ENCODE measurements at places on chromosomes 2 and 18. TPM values are rescaled to one million over a fixed set of nuclear protein-coding genes. Genes with fewer than 3 reads are reported as not detected.

Gene OTOS
- total RNA-seq, result not detected

Gene WNT10A
- 0.10 TPM for total RNA-seq

Gene IL36A
- not detected for total RNA-seq

Gene CTIF
- total RNA-seq, result 2.7 TPM

Gene DLGAP1
- 0.10 TPM for total RNA-seq

Gene IL18RAP
- total RNA-seq, result 3.8 TPM

Gene SULT1C2
- not detected for total RNA-seq

Gene CFAP65
- not detected for total RNA-seq

Gene SCTR
- total RNA-seq, result not detected

Gene DSG4
- not detected for total RNA-seq

DNA sequence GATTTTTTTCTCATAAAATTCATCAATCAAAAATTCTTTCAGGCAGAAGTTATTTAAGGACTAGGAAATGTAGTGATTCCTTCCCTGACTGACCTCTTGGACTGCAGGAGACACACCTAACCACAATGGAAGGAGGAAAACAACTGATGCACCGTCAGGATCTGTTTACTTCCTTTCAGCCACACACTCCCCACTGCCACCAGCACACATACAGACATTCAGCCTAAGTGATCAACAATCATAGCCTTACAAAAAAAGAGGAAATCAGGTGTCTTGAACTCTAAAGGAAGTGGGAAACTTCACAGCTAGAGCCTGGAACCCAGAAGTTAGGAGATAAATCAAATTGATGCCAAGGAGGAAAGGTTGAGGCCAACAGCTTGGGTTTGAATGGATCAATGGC, 213.5 kb upstream of the ACVR2A start:
- DNase-seq, result no peak
- peak overlapping the region; percentile 77 for H3K27ac ChIP-seq
- H3K4me3 ChIP-seq, result no peak overlapping the region
- H3K4me1 ChIP-seq, result peaks cover 39% of the 10 kb centered on the region
- no peaks in the 10 kb centered on the region for H3K27me3 ChIP-seq

DNA sequence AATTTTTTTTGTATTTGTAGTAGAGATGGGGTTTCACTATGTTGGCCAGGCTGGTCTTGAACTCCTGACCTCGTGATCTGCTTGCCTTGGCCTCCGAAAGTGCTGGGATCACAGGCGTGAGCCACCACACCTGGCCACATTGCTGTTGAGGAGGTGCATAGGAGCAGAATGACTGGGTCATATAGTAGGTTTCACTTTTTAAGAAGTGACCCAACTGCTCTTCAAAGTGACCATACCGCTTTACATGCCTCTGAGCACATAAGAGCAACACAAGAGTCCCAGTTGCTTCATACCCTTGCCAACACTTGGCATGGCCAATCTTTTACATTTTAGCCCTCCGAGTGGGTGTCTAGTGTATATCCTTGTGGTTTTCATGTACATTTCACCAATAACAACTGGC, 28.9 kb downstream of the RRM2 start:
- H3K4me1 ChIP-seq, result peaks cover 24% of the 10 kb centered on the region
- H3K27ac ChIP-seq, result peak overlapping the region; percentile 67
- no peaks in the 10 kb centered on the region for H3K27me3 ChIP-seq
- DNase-seq, result no peak
- H3K36me3 ChIP-seq, result peaks cover 54% of the 10 kb centered on the region

GRCh38 chr2:173033084-173033483, 42.6 kb upstream of the MAP3K20 start:
- no peaks in the 10 kb centered on the region for H3K36me3 ChIP-seq
- H3K27me3 ChIP-seq, result peaks cover 12% of the 10 kb centered on the region
- no peak for DNase-seq

DNA sequence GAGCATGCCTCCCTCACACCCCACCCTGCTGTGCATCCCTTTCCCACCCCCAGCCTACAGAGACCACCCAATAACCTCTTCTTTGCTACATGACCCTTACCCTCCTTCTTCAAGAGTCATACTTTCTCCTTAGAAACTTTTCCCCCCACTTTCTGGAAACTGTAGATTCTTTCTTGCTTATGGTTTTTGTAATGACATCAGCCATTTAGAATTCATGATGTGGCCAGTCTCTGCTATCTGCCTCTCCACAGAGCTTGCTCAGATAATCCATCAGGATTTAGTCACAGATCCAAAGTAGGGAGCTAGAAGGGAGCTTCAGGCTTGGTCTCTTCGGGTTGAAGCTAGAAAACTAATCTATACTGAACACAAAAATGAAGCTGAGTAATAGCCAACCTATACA, 36.5 kb downstream of the GALM start:
- H3K36me3 ChIP-seq, result peaks cover 41% of the 10 kb centered on the region
- H3K4me1 ChIP-seq, result peaks cover 54% of the 10 kb centered on the region
- H3K27me3 ChIP-seq, result no peaks in the 10 kb centered on the region
- no peak overlapping the region for H3K4me3 ChIP-seq

DNA sequence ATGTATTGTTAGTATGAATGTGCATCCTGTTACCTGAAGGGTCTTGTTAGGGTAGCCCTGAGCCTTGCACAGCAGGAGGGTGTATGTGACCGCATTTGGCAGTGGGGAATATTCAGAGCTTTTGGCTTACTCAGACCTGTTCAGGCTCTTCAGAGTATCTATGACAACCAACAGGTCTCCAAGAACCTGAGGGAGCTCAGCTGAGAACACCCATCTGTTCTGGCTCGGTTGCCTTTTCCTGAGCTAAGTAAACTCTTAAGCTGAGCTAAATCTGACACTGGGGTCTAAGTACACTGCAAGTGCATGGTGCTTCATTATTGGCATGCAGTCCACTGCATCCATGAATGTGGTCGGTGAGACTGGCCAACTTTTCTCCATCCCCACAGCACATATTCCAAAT, 92.4 kb upstream of the CHST9 start:
- no peaks in the 10 kb centered on the region for H3K27me3 ChIP-seq
- no peaks in the 10 kb centered on the region for H3K4me1 ChIP-seq
- H3K36me3 ChIP-seq, result no peaks in the 10 kb centered on the region

GRCh38 chr2:212145121-212145520, 393.5 kb downstream of the ERBB4 start:
- no peak overlapping the region for H3K4me3 ChIP-seq
- H3K36me3 ChIP-seq, result no peaks in the 10 kb centered on the region
- H3K27me3 ChIP-seq, result no peaks in the 10 kb centered on the region
- no peaks in the 10 kb centered on the region for H3K4me1 ChIP-seq

- no peak for DNase-seq
- no peak overlapping the region for H3K27ac ChIP-seq
- H3K4me3 ChIP-seq, result no peak overlapping the region
- H3K36me3 ChIP-seq, result no peaks in the 10 kb centered on the region
Measured at GRCh38 chr2:171902840-171903420, 8.9 kb upstream of the SLC25A12 start.

DNA sequence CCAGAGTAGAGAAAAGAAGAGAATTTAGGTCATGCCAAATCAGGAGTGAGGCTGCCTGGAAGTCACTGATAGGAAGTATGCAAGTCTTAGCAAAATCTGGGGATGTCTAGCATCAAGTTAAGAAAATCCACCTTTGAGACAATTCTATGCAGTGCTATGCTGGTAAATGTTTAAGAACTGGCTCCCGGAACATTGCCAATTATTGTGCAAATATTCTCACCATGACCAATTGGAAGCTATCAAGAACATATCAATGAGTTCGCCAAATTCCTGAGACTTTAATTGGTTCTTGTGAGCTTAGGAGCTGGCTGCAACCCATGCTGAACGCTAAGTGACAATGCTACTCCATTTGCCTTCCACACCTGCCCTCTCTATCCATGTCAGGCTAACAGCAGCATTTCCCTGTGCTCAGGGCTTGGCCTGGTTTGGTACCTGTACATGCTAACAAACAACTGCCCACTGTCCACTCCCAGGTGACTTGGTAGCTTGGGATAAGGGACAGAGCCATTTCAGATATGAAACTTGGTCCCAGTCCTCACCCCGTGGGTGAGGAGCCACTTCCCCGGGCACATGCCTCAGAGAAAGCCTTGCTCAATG, 172.9 kb upstream of the KLHL29 start:
- DNase-seq, result no peak
- H3K27ac ChIP-seq, result no peak overlapping the region
- H3K36me3 ChIP-seq, result no peaks in the 10 kb centered on the region
- H3K4me1 ChIP-seq, result no peaks in the 10 kb centered on the region

DNA sequence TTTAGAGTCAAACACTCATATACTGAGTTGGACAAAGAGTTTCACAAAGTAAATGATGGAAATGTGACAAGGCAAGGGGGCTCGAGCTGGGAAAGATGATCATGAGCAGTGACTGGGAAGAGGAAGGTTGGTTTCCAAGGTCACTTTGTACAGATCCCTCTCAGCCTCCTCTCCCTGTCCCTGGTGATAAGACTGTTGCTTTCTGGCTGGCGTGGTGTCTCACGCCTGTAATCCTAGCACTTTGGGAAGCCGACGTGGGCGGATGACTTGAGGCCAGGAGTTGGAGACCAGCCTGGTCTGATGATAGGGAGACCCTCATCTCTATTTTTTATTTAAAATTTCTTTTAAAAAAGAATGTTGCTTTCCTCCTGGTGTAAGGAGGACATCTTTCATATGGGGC, 86.6 kb upstream of the STPG4 start:
- no peak overlapping the region for H3K4me3 ChIP-seq
- H3K27me3 ChIP-seq, result peaks cover 11% of the 10 kb centered on the region
- H3K36me3 ChIP-seq, result no peaks in the 10 kb centered on the region
- no peak for DNase-seq

- no peak overlapping the region for H3K27ac ChIP-seq
- no peaks in the 10 kb centered on the region for H3K36me3 ChIP-seq
- H3K4me1 ChIP-seq, result no peaks in the 10 kb centered on the region
- H3K27me3 ChIP-seq, result no peaks in the 10 kb centered on the region
- no peak overlapping the region for H3K4me3 ChIP-seq
Measured at GRCh38 chr2:76599732-76600368, 889.1 kb upstream of the GCFC2 start.

DNA sequence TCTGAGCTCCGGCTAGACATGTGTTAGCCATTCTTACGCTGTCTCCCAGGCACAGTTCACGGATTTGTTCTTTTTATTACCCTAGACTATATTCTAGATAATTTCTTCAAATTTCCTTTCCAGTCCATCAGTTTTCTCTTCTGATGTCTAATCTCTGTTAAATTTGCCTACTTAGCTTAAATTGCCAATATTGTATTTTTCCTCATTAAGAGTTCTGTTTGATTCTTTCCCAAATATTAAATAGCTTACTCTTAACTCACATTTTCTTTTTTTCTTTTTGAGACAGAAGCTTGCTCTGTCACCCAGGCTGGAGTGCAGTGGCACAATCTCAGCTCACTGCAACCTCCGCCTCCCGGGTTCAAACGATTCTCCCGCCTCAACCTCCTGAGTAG, 21.2 kb downstream of the CROCC2 start:
- DNase-seq, result no peak
- H3K36me3 ChIP-seq, result no peaks in the 10 kb centered on the region

- H3K36me3 ChIP-seq, result no peaks in the 10 kb centered on the region
- H3K27ac ChIP-seq, result no peak overlapping the region
- no peak overlapping the region for H3K4me3 ChIP-seq
- peaks cover under 1% of the 10 kb centered on the region for H3K27me3 ChIP-seq
Measured at GRCh38 chr2:145058457-145058856, 538.5 kb upstream of the ZEB2 start.

- no peak overlapping the region for H3K4me3 ChIP-seq
- no peak overlapping the region for H3K27ac ChIP-seq
- H3K27me3 ChIP-seq, result no peaks in the 10 kb centered on the region
- H3K4me1 ChIP-seq, result peaks cover 2% of the 10 kb centered on the region
- DNase-seq, result peak; percentile 82
Measured at GRCh38 chr2:101419096-101419663, 31.9 kb upstream of the CREG2 start.

DNA sequence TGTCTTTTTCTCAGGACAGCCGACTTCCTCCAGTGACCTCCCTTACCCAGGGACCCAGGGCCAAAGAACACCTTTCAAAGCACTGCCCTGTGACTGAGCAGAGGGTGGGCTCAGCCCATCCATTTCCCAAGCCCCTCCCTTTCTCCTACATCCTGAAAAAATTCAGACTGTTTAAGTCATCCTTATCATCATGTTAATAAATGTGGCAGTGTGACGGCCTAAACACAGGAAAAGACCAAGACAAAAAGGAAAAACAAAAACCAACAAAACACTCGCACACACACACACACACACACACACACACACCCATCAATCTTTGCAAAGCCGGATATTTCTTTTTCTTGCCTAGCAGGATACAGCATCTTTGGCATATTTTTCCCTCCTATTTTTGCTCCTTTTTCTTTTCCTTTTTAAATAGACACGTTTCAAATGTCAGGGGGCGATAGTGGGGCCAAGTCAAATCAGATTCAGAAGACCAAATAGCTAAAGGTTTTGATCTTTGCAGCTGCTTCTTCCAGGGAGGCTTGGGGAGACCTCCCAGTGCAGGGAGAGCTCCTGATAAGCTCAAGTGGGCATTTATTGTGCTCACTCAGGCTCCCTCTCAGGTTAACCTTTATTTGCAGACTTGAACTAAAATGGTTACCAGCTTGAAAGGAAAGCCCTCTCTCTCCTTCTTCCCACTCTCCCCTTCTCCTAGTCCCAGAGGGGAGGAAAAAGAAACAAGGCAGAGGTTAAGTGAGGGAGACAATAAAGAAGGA, 39.5 kb upstream of the NRP2 start:
- no peak overlapping the region for H3K27ac ChIP-seq
- H3K27me3 ChIP-seq, result peaks cover 7% of the 10 kb centered on the region
- DNase-seq, result no peak
- H3K4me1 ChIP-seq, result peaks cover 3% of the 10 kb centered on the region
- no peak overlapping the region for H3K4me3 ChIP-seq
- no peaks in the 10 kb centered on the region for H3K36me3 ChIP-seq

GRCh38 chr2:106885971-106886915, at the start of gene ST6GAL2:
Gene ST6GAL2 (minus strand): TSS chr2:106886167. CDS start chr2:106843977, 42,190 bp downstream.
- H3K36me3 ChIP-seq, result no peaks in the 10 kb centered on the region
- H3K4me3 ChIP-seq, result no peak within 1 kb of the TSS
- H3K4me1 ChIP-seq, result peaks cover 7% of the 10 kb centered on the region
- DNase-seq, result no peak

DNA sequence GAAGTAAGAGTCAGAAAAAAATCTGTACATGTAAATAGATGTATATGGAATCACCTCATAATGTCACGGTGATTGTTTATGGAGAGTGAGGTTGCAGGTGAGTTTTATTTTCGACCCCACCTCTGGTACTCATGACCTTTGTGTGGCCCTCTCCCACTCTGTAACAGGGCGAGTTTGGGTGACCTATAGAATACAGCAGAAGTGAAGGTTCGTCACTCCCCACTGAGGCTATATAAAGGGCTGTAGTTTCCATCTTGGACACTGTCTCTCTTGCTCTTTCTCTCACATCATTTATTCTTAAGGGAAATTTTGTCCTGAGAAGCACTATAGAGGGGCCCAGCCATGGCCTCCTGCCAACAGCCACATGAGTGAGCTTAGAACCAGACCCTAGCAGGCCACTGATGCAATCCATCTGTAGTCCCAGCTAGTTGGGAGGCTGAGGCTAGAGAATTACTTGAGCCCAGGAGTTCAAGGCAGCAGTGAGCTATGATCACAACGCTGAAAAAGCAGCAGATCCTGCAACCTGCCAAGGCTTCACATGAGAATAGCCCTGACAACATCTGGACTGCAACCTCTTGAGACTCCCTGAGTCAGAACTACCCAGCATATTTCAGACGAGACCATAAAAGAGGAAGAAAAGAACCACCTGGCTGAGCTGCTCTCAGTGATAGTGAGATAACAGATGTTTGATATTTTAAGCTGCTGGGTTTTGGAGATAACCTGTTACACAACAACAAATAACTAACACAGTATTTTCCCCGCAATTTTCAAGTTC, 74.3 kb upstream of the SLC1A4 start:
- no peak for DNase-seq
- no peaks in the 10 kb centered on the region for H3K36me3 ChIP-seq
- H3K4me1 ChIP-seq, result peaks cover 30% of the 10 kb centered on the region
- no peaks in the 10 kb centered on the region for H3K27me3 ChIP-seq

Measured in activated CD4-positive, alpha-beta T cell treated with anti-CD3 and anti-CD28 coated beads, Interleukin-2, amount 10 ng/mL, durations not matched to agents 7 days and 5 days (primary cell).